Thoracic aorta (tissue), 2 donors: ENCODE measurements at places on chromosomes 2 and 18.

- no peak for DNase-seq
Observed at GRCh38 chr2:64303250-64303649, 150.7 kb upstream of the LGALSL start.

DNA sequence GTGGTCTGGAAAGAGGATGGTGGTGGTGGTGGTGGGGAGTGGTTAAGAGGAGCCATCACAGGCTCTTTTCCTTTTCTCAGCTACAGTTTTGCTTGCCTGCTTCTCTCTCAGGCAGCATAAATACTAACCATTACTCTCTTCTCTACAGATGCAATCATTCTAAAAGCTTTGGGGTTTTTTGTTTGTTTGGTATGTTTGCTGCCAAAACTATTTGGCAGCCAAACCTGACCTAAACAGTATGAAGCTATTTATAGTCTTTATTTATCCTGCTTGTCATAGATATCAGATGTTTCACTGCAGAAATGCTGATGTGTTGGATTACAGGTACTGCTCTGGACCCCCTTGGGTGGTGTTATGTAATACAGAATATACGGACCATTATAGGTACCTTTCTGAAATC, 15.3 kb downstream of the SIX3 start:
- no peak for DNase-seq

- DNase-seq = no peak
Observed at GRCh38 chr18:61865466-61866175, 27.2 kb downstream of the RNF152 start.

GRCh38 chr18:46275370-46275769, 171.2 kb downstream of the HAUS1 start:
- DNase-seq = no peak

- DNase-seq = no peak
Observed at GRCh38 chr18:36660311-36660710, 168.5 kb downstream of the TPGS2 start.

GRCh38 chr2:70831861-70832260, 3.8 kb downstream of the CD207 start:
- DNase-seq = no peak

DNA sequence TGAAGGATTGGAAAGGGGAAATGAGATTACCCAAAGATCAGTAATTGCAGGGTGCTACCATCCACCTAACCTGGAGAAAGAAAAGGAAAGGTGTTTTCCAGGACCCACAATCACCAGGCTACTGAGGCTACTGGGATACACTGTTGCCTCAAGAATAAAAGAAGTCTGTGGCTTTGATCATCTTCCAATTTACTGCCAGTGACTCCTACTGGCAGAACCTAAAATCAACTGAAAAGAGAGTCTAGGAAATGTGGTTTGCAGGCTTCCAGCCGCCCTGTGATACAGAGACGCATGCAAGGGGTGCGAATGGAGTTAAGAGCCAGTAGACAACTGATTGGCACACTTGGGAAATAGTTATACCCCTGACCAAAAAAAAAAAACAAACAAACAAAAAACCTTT, 16.6 kb upstream of the TTL start:
- no peak for DNase-seq
